ENCODE measurements at places on chromosomes 3 and 15.
A peak's percentile ranks its signal among the peaks of the same experiment; 100 is the strongest.

DNA sequence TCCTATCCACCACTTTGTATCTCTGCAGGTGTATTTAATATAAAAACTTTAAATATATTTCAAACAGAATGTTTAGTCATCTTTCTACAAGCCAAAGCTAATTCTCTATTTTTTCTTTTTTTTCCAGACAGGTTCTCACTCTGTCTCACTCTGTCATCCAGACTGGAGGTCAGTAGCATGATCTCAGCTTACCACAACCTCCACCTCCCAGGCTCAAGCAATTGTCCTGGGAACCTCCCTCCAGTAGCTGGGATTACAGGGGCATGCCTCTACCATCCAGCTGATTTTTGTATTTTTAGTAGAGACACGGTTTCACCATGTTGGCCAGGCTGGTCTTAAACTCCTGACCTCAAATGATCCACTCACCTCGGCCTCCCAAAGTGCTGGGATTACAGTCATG lies 202.6 kb downstream of the VGLL3 start:
- no peaks in the 10 kb centered on the region for H3K4me1 ChIP-seq
- no peak overlapping the region for H3K27ac ChIP-seq
- no peaks in the 10 kb centered on the region for H3K36me3 ChIP-seq
- no peaks in the 10 kb centered on the region for H3K27me3 ChIP-seq

- no peaks in the 10 kb centered on the region for H3K36me3 ChIP-seq
- H3K4me3 ChIP-seq, result no peak overlapping the region
- H3K4me1 ChIP-seq, result no peaks in the 10 kb centered on the region
- H3K27me3 ChIP-seq, result no peaks in the 10 kb centered on the region
- H3K27ac ChIP-seq, result no peak overlapping the region
- DNase-seq, result no peak
Measured at GRCh38 chr15:60745469-60746061, 266.6 kb upstream of the ICE2 start.

- no peak overlapping the region for H3K4me3 ChIP-seq
- no peaks in the 10 kb centered on the region for H3K36me3 ChIP-seq
- no peak overlapping the region for H3K27ac ChIP-seq
- H3K27me3 ChIP-seq, result no peaks in the 10 kb centered on the region
Measured at GRCh38 chr3:5165698-5166097, 21.8 kb upstream of the EDEM1 start.

DNA sequence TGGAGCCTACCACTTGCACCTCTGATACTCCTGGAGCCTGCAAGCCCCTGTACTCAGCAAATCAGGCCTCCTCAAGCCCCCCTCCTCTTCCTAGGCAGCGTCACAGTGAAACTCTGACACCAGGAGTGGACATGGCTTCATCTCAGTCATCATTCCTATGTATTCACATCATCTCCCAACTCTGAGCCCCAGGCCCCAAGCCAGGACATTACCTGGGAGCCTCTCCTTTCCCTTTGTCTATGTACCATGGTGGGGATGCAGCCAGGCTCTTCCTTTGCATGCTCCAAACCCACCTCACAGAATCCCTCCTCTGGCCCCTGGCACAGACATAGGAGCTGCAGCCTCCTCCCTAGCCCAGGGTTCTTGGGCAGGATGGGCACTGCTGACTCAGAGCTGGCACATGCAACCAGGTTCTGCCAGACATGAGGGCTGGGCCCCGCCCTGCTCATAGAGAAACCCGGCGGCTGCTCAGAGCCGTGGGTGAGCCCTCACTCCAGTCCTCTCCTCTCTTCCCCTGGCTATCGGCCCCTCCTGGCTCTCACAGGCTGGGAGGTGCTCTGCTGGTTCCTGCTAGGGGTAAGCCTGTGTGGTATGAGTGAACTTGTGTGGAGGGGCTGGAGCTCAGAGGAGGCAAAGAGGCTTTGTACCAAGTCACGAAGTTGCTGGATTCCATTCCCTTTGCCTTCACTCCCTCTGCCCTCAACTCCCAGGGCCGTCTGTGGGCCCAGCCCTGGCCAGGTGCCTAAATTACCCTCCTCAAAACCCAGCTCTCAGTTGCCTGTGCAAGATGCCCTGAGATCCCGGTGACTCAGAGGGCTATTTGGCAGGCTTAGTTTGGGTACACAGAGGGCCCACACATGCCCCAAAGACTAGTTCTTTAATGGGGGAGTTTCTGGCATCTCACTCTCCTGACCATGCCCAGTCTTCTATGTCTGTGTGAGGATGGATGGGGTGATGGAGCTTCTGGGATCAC lies 1.9 kb upstream of the PLCD1 start:
- peaks cover 31% of the 10 kb centered on the region for H3K27me3 ChIP-seq
- H3K4me1 ChIP-seq, result peaks cover 4% of the 10 kb centered on the region
- DNase-seq, result no peak
- no peaks in the 10 kb centered on the region for H3K36me3 ChIP-seq
- no peak overlapping the region for H3K4me3 ChIP-seq

- H3K4me1 ChIP-seq, result no peaks in the 10 kb centered on the region
- no peak for DNase-seq
- H3K36me3 ChIP-seq, result no peaks in the 10 kb centered on the region
- H3K4me3 ChIP-seq, result no peak overlapping the region
Measured at GRCh38 chr15:50009634-50010033, 109.4 kb downstream of the ATP8B4 start.

- H3K4me3 ChIP-seq, result no peak overlapping the region
- no peak for DNase-seq
- no peak overlapping the region for H3K27ac ChIP-seq
- no peaks in the 10 kb centered on the region for H3K36me3 ChIP-seq
- H3K4me1 ChIP-seq, result no peaks in the 10 kb centered on the region
Measured at GRCh38 chr3:64895106-64895990, 207.5 kb upstream of the ADAMTS9 start.

DNA sequence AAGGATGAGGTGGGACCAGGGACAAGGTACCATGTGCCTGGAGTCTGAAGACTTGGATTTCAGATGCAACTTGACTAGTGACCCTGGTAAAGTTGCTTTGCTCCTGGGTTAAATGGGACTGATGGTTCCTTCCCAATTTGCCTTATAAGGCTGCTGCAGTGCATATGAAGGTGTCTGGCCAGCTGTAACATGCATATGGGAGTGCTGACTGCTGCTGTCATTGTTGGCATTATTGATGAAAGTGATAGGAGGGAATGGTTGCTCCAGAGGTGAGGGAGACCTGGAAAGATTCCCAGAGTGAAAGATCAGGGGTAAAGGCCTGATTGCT lies 20.5 kb downstream of the CYP8B1 start:
- H3K36me3 ChIP-seq, result no peaks in the 10 kb centered on the region
- H3K27ac ChIP-seq, result no peak overlapping the region
- no peak for DNase-seq

- no peak overlapping the region for H3K4me3 ChIP-seq
- DNase-seq, result peak; percentile 7
- no peaks in the 10 kb centered on the region for H3K36me3 ChIP-seq
- no peaks in the 10 kb centered on the region for H3K4me1 ChIP-seq
- no peaks in the 10 kb centered on the region for H3K27me3 ChIP-seq
Measured at GRCh38 chr3:146065573-146066006, 95.4 kb downstream of the PLOD2 start.

DNA sequence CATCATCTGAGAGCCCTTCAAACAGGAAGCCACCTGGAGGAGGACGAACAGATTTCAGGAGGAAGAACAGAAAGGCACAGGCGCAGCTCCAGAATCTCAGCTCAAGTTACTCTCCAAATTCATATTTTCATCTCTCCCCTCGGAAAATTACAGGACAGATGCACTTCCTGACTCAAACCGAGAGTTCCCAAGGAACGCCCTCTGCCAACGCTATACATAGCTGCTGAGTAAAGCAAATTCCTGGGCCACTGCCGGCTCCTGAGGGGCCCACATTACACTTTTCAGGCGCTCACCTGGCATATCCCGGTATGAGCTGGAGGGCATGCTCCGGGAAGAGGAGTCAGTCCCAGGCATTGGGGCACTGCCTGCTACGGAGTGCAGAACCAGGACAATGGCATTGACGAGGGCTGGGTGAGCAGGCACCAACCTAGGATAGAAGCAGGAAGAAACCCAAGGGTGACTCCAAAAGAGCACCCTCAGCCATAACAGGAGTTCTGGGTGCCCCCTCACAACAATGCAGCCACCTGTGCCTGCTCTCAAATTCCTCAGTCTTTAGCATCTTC lies 11.2 kb downstream of the UBL7 start:
- H3K36me3 ChIP-seq, result peaks cover 86% of the 10 kb centered on the region
- H3K27me3 ChIP-seq, result no peaks in the 10 kb centered on the region
- no peak for DNase-seq
- no peak overlapping the region for H3K27ac ChIP-seq
- peaks cover 2% of the 10 kb centered on the region for H3K4me1 ChIP-seq

DNA sequence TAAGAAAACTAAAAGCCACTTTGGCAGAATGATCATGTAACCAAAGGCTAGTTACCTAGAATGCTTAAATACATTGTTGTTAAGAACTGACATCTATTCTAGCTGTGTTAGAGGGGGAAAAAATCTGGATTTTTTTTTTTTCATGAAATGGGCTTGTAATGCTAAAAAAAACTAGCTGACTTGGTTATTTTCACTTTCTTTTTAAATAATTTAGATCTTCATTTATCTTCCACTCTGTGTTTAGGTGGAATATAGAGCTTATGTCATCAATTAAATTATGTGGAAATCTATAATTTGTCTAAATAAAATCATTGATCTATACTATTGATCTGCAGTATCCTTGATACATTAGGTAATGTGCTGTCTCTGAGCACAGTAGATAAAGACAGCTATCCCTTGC lies 217.4 kb downstream of the TCF12 start:
- H3K27me3 ChIP-seq, result no peaks in the 10 kb centered on the region
- no peaks in the 10 kb centered on the region for H3K36me3 ChIP-seq
- H3K4me1 ChIP-seq, result peaks cover 5% of the 10 kb centered on the region
- H3K4me3 ChIP-seq, result no peak overlapping the region
- H3K27ac ChIP-seq, result peak overlapping the region; percentile 7
- DNase-seq, result no peak

- no peak overlapping the region for H3K4me3 ChIP-seq
- no peaks in the 10 kb centered on the region for H3K4me1 ChIP-seq
- no peak for DNase-seq
- H3K27me3 ChIP-seq, result no peaks in the 10 kb centered on the region
Measured at GRCh38 chr3:55620351-55621025, 133.4 kb upstream of the WNT5A start.

Measured in thymus (tissue), 14 donors.